ENCODE measurements at places on chromosomes 13 and 19.
A peak's percentile ranks its signal among the peaks of the same experiment; 100 is the strongest.

DNA sequence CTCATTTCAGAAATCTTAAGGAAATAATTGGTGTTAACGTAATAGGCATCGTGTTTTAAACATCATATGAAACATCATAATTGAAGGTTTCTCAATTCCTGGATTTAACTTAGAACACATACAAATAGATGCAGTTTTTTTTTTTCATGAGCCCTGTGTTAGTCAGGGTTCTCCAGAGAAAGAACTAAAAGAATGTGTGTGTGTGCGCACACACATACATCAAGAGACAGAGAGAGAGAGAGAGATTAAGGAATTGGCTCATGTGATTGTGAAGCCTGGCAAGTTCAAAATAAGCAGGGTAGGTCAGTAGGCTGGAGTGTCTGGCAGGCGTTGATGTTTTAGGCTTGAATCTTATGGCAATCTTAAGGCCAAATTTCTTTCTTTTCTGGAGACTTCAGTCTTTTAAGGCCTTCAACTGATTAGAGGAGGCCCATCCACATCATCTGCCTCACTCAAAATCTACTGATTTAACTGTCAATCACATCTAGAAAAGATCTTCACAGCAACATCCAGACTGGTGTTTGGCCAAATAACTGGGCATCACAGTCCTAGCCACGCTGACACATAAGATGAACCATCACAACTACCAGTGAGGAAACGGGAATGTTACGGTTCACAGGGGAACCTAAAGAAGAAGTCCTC lies 25.2 kb downstream of the SPATA13 start:
- no peak for DNase-seq

- no peak for DNase-seq
Measured at GRCh38 chr19:18733196-18733647, 49.7 kb downstream of the CRTC1 start.

DNA sequence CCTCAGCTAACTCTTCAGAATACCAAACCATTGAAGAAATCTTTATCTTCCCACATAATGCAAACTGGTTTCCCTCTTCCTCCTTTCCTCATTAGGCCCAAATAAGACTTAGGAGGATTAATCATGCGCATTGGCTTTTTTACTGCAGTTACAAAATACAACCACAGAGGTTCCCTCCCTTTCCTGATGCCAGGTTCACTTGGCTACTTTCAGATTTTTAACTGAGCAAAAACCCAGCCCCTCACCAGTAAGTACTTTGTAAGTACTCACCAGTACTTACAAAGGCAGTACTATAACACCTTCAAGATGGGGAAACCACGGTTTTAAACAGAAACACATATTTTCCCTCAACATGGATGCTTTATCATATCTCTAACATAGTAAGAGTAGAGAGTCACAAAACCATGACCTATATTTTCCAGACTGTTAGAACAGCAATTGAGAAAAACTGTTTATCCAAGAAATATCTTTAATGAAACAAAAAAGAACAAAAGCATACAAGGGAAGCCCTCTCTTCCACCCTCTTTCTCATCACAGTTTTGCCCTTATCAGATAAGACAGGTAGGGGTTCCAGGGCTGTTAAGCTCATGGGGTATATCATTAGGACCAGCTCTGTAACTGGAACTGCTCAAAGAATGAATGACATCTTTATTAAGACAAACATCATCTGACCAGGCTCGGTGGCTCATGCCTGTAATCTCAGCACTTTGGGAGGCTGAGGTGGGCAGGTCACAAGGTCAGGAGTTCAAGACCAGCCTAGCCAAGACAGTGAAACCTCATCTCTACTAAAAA lies 12.7 kb downstream of the FOXO1 start:
- peak; percentile 57 for DNase-seq

DNA sequence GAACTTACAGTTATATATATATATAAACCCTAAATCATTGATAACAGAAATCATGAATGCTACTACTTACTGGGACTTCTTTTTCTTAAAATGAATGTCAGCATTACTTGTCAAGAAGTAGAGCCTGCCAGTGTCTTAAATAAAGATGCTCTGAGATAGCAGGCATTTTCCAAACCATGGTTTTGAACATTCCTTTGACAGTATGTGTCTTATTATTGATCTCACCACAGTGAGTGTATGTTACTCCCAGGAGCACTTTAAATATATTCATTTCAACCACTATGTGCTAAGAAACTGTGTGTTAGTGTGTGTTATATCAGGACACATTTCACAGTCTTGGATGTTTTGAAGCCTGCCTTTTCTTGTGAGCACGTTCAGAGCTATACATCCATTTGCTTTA lies 28.2 kb downstream of the TNFRSF19 start:
- no peak for DNase-seq

- peak; percentile 47 for DNase-seq
Measured at GRCh38 chr13:30463787-30464495, 1.8 kb downstream of the HMGB1 start.

GRCh38 chr19:22026687-22027086 lies 15.9 kb upstream of the ZNF208 start:
- no peak for DNase-seq

DNA sequence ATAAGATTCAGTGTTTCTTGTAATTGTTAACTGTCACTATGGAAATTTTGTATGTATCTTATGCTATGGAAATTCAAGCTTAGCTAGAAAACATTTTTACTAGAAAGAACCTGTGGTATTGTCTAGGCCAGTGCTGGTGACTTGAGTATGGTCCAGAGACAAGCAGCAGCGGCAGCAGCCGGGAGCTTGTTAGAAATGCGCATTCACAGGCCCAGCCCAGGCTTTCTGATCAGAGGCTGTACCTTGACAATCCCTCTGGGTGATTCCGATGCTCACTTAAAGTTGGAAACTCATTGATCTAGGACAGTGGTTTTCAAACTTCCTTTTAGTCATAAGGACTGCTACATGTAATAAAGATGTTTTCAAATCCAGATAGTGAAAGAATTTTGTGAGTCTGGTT lies 287.4 kb downstream of the SHISA2 start:
- no peak for DNase-seq

DNA sequence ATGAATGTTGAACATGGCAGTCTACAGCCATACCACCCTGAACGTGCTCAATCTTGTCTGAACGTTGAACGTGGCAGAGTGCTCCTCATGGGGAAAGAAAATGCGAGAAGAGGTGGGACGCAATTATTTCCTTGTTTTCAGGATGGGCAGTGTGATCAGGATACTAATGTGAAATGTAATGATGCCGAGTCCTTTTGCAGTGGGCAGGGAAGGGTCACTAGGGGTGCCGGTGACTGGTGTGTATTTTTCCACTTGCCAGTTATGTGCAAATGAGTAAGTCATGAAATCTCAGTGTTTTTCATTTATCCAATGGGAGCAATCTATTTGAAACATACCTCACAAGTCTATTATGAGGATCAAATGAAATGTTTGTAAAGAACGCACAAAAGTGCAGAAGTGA lies 84.8 kb downstream of the LNX2 start:
- DNase-seq, result no peak

DNA sequence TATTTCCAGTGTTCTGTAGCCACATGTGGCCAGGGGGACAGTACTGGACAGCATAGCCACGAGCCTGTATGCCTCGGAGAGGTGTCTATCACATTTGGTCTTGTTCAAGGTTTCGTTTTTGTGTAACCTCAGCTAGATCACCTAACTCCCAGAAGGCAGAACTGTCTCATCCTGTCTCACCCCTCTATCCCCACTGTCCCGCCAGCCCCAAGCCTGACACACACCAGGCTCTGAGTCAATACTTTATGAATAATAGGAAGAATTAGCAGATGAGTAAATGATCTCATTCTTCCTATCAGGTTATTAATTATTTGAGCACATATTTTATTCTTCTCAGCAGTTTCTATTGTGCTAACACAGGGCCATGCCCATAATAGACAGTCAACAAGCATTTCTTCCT lies 132.2 kb downstream of the NUFIP1 start:
- DNase-seq, result no peak

DNA sequence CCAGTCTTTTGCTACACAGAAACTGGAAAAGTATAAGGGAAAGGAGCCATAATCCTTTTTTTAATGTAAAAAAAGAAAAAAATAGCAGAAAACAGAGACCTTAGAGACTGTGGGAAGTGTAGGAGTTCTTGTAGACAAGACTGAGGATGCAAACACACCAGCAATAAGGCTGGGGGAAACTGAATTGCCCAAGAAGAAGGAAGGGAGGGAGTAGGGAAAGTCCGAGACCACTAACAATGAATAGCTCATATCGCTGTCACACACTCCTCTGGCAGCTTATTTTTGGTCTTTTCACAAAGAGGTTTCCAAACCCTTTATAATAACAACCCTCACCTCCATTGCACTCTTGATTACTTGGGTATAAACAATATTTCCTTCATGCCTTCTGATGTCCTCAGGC lies 952.0 kb downstream of the SLITRK5 start:
- no peak for DNase-seq

- DNase-seq, result no peak
Measured at GRCh38 chr19:55474269-55475265, 1.9 kb upstream of the ZNF628 start.

DNA sequence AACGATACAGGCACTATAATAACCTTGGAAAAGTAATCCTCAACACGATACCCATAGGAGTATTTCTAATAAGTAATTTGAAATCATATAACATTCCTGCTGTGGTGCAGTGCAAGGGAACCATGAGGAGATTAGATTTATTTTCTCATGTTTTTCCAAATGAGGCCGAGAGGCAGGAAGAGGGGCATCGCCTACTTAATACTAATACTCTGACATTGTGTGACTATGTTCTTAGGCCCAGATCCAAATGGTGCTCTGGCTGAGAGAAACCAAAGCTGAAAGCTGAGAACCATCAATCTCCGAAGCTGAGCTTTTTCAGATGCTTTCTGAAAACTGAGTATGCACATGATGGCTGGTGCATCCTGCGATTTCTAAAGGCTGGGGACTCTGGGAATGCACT lies 248.0 kb upstream of the MAB21L1 start:
- no peak for DNase-seq

- DNase-seq, result no peak
Measured at GRCh38 chr19:20662421-20663105, 1.2 kb upstream of the ZNF626 start.

- no peak for DNase-seq
Measured at GRCh38 chr19:3133793-3134116, 2.1 kb upstream of the GNA15 start.

DNA sequence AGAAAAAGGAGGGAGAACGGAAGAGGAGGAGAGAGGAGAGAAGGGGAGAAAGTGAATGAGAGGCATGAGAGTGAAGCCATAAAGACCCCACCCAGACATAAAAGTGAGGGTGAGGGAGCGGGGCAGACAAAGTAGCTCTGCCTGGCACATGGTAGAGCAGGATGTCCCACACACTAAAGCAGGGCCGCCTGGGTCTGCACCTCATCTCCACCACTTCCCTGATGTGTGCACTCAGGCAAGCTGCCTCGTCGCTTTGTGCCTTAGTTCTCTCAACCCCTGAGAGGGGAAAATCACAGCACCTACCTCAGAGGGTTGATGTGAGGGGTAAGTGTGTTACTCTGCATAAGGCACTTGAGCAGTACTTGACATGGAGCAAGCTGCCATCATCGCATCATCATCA lies 488.1 kb downstream of the COG6 start:
- DNase-seq, result no peak

GRCh38 chr13:78576261-78576660 lies 27.1 kb downstream of the POU4F1 start:
- peak; percentile 22 for DNase-seq

- DNase-seq, result no peak
Measured at GRCh38 chr19:3113100-3114017, 19.2 kb downstream of the GNA11 start.

- peak; percentile 20 for DNase-seq
Measured at GRCh38 chr19:22882797-22883196, 50.7 kb downstream of the ZNF723 start.

- DNase-seq, result peak; percentile 70
Measured at GRCh38 chr13:42977219-42977659, 14.8 kb downstream of the EPSTI1 start.

- DNase-seq, result no peak
Measured at GRCh38 chr13:33369073-33369472, 83.5 kb upstream of the STARD13 start.

GRCh38 chr13:36680913-36681312 lies 7.1 kb downstream of the SERTM1 start:
- no peak for DNase-seq

GRCh38 chr13:80070024-80070703 lies 270.8 kb downstream of the SPRY2 start:
- no peak for DNase-seq

GRCh38 chr13:75660694-75661093 lies 24.6 kb downstream of the LMO7 start:
- DNase-seq, result no peak

GRCh38 chr19:10173527-10173926 lies 21.2 kb downstream of the DNMT1 start:
- DNase-seq, result no peak

- DNase-seq, result no peak
Measured at GRCh38 chr13:38401276-38401675, 51.6 kb downstream of the UFM1 start.

DNA sequence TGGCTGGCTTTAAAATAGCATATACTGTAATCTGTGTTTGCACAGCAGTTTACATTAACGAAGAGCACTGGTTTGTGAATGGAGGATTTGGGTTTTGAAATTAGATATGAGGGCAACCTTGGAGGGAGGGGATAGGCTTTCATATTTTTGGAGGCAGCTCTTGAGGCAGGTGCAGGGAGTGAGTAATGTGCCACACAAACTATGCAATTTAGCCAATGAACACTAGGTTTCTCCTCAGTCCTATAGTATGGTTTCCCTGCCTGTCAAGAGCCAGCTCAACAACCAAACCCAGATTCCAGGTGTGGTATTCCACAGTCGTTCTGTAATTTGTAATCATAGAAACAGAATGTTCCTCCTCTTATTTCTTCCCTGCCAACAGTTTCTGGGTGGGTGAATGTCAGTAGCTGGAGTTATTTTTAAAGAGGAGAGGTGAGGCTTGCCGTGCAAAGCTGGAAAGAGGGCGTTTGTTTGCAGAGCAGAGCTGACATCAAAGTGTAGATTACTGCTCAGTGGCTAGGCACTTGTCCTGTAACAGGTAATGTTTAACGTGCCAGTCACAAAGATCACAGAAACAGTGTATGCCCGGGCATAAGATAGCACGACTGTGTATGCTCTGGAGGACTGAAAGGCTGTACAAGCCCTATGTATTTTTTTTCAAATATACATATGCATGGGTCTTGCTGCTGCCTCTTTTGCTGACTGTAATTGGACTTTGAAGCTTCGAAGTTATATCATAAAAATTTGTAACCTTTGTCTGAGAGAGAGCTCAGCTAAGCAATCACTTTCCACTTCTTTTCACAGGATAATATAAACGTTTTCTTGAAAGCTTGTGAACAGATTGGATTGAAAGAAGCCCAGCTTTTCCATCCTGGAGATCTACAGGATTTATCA lies 124.2 kb downstream of the LMO7 start:
- DNase-seq, result no peak

DNA sequence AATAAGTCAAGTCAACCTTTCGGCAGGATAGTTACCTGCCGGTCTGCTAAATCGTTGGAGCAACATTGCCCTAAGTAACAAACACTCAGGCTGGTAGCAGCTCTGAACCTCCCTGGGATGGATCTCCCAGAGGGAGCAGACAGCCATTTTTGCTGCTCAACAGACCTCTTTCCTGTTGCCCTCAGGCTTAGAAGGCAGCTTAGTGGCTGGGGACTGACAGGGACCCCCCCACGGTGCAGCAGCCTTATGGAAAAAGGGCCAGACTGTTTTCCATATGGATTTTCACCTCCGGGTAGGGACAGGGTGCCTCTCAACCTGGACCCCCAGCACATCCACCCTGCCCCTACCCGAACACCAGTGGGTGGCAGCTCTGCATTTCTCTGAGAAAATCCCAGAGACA lies 49.7 kb downstream of the UBL3 start:
- DNase-seq, result no peak

- DNase-seq, result no peak
Measured at GRCh38 chr19:34576292-34576691, 94.7 kb downstream of the WTIP start.

Data from inflammatory macrophage (primary cell).